Motor neuron (in vitro differentiated cells): ENCODE measurements at places on chromosomes 1 and 21.

DNA sequence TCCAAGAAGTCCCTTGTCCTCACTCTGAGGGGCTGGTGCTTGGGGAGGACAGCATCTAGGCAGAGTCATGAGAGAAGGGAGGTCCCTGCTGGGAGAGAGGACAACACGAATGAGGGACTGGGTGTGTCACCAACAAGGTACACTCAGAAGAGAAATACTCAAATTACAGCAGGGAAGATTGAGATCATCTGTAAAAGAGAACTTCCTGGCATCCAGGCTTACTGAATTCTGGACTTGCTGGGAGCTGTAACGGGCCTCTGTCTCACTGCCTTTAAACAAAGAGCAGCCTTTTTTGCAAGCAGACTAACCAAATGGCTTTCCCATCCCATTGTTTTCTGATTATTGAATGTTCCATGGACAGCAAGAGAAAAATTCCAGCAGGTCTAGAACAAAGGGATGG lies 195.7 kb upstream of the RAB4A start:
- ATAC-seq: peak; percentile 64

GRCh38 chr1:58997060-58997411 lies 213.2 kb upstream of the JUN start:
- no peak for ATAC-seq

DNA sequence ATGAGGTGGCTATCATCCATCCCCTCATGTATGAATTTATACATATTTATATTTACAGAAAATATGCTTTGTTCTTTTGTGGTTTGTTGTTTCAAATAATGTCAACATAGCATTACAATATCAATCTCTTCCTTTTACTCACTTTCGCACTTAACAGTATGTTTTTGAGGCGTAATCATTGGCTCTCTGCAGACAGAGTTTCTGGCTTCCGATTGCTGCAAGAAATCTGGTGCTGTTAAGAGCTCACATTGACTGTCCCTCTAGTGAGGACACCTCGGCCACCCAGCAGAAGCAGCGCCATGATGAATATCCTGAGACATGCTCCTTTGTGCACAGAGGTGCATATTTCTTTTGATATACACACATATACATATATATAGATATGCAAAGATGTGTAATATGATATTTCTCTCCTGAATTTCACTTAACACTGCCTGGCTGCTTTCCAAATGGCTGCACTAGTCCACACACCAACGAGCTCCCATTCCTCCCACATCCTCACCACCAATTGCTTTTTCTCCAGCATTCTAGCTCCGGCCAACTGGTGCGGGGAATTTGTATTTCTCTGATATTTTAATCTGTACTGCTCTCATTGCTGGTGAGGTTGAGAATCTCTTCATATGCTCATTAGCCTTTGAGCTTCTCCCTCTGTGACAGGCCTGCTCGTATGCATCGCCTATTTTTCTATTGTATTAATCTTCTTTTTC lies 248.4 kb downstream of the SIPA1L2 start:
- peak; percentile 56 for ATAC-seq

DNA sequence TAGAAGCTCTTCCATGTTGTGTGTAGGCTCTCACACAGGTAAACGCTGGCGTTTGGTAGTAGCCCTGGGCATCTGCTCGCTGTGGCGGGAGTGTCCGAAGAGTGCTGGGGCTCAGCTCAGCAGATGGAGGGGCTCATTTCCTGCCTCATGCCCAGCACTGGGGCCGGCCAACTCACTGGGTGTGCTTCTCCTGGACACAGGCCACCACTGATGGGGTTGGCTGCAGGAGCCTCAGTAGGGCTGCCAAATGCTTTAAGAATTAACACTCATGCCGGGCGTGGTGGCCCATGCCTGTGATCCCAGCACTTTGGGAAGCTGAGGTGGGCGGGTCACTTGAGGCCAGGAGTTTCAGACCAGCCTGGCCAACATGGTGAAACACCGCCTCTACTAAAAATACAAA lies 20.9 kb downstream of the UQCRHL start:
- ATAC-seq: no peak

GRCh38 chr1:19179597-19180264 lies 30.3 kb downstream of the UBR4 start:
- no peak for ATAC-seq

- ATAC-seq: no peak
Measured at GRCh38 chr1:61013189-61013945, 69.0 kb upstream of the NFIA start.

DNA sequence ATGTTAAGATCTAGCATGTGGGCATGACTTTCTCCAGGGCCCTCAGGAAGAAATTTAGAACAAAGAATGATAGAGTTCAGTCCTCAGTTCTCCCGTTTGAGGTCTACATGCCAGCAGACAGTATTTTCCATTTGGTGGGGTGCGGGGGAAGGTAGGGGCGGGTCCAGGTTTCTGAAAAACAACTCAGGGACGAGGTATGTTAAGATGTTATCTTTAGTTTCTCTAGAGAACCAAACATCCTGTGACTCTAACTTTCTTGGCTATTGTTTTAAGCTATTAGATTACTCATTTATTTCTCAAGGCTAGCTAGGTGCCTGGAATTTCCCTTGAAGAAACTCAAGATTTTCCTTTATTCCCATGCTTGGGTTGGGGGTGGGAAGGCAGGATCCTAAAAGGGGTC lies 42.3 kb upstream of the SYT14 start:
- ATAC-seq: no peak

- ATAC-seq: no peak
Measured at GRCh38 chr21:23801292-23801691, 1806.0 kb downstream of the MRPL39 start.
